GM10248 (cell line): ENCODE measurements at places on chromosomes 3 and 15.
A peak's percentile ranks its signal among the peaks of the same experiment; 100 is the strongest.

GRCh38 chr3:11367143-11367693 is 95.0 kb downstream of the ATG7 start:
- DNase-seq, result no peak

DNA sequence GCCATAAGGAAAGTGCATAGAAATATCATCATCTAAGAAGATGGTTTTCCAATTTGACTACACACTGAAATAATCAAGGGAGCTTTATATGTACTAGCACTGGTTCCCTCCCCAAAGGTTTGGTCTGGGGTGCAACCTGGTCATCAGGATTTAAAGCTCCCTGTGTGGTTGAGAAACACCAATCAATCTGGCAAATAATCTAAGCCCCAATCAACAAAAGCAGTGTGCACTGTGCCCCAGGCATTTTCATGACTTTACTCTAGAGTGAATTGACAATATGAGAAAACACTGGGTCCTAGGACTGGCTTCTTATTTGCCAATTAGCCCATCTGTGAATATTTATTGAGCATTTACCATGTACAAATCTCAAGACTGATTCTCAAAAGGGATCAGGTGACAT is 255.1 kb downstream of the MEIS2 start:
- DNase-seq, result no peak

DNA sequence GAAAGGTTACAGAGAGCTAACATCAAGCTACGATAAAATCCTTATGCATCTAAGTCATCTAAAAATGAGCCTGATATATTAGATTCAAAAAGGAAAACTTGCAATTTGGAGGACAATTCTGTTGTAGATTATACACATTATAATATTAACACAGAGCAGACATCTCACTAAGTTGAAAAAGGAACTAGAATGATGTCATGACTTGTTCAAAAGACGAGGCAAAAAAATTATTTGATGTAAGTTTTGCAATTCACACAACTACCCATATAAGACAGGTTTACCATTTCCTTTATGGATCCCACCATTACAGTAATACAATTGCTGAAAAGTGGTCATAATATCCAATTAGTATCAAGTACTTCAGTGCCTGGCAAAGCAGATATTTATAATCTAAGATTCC is 15.9 kb downstream of the SATB1 start:
- DNase-seq, result no peak

DNA sequence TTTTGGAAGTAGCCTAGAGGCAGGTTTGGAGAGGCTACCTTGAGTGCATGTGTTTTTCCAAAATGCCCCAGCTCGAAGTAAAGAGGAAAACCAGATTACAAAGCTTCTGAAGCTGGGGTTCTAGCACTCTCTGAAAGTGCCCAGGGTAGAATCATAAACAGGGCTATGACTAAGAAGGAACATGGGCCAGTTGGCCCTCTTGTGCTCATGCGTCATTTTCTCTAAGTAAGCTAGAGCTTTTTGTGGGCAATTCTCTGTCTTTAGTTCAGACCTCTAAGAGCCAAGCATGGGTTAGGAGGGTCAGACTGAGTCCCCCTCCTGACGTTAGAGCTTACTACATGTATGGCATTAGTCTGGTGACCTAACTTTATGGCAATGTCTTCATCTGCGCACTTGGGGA is 129.5 kb upstream of the UMPS start:
- no peak for DNase-seq

- DNase-seq, result no peak
These were observed 24.1 kb downstream of the CRABP1 start for GRCh38 chr15:78364233-78364632.

- DNase-seq, result no peak
These were observed 264.2 kb downstream of the VPS13C start for GRCh38 chr15:61796056-61796455.

DNA sequence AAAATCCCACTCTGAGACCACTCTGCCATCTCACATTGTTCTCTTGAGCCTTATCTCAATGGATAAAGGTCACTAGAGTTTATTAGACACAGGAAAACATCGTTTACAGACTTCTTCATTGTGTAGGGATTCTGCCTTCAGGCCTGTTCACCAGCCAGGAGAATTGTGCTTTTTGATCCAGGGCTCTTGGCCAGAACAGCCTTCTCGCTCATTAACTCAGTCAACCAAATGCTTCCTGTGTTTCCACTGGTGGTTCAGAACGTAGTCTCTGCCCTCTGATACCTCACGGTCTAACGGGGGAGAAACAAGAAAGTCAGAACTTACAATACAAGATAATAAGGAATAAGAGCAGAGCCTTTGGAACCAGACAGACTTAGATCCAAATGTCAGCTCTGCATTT is 54.2 kb upstream of the TSEN2 start:
- no peak for DNase-seq

- no peak for DNase-seq
These were observed 53.6 kb upstream of the MYO5C start for GRCh38 chr15:52349052-52349700.

DNA sequence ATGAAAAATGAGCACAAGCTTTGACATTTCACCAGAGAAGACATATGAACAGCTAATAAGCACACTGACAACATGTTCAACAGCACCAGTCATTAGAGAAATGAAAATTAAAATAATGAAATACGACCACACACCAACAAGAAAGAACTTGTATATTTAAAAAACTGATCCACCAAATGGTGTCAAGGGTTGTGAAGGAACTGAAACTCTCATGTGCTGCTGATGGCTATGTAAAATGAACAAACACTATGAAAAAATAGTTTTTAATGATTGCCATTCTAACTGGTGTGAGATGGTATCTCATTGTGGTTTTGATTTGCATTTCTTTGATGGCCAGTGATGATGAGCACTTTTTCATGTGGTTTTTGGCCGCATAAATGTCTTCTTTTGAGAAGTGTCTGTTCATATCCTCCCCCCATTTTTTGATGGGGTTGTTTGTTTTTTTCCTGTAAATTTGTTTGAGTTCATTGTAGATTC is 193.8 kb downstream of the SCAPER start:
- DNase-seq, result peak; percentile 23

GRCh38 chr15:25060472-25060803 is 105.7 kb downstream of the SNRPN start:
- no peak for DNase-seq

GRCh38 chr15:75677465-75678323 is 30.0 kb downstream of the SNX33 start:
- DNase-seq, result no peak

DNA sequence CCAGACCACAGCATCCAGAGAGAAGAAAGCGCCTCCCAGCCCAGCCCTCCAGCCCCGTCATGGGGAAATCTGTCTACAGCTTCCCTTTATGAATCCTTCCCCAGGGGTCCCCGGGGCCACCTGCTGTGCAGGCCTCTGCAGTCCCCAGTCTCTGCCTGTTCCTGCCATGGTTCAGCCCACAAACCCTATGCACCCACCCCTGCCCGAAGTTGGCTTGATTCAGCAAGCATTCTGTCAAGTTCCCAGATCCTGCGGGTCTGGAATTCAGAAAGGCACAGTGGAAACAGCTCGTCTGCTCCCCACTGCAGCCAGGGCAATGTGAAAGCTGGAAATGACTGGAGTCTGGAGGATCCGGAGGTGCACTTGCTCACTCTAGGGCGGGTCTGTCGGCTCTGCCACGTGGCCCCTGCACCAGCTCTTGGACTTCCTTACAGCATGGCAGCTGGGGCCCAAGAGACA is 2.9 kb upstream of the OCA2 start:
- DNase-seq, result no peak

- no peak for DNase-seq
These were observed 70.2 kb upstream of the BFSP2 start for GRCh38 chr3:133329626-133330025.

- no peak for DNase-seq
These were observed 30.6 kb downstream of the ABCC5 start for GRCh38 chr3:183987000-183987600.

GRCh38 chr15:92788196-92788595 is 111.9 kb upstream of the CHD2 start:
- no peak for DNase-seq

- peak; percentile 96 for DNase-seq
These were observed at the start of the genes EXOSC7 and ZDHHC3 for GRCh38 chr3:44976002-44976815. Gene EXOSC7 (plus strand): TSS chr3:44976244. CDS start chr3:44976278, 34 bp downstream. Gene ZDHHC3 (minus strand): TSS chr3:44976174. CDS start chr3:44959436, 16,738 bp downstream.

DNA sequence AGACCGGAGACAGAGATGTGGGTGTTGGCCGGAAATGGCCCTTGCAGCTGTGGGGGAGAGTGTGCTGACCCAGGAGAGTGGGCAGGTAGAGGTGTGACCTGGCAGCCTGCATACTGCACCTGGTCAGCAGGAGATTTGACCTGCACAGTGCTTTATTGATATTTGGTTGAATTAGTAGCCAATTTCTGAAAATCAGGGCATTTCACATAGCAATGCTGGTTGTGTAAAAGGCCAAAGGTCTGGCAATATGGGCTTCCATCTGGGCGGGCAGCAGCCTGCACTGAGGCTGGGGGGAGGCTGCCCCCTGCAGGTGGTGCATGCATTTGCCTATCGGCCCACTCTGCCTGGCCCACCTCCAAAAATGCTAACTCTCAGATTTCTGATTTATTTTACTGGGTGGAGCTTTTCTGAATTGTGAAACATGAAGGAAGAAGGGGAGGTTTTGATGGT is 9.4 kb upstream of the MGLL start:
- DNase-seq, result no peak

- DNase-seq, result no peak
These were observed 447.3 kb upstream of the KCNMB2 start for GRCh38 chr3:178088963-178089362.
